Karpas-422 (cell line): ENCODE measurements at places on chromosomes 5 and 9. TPM values are rescaled to one million over a fixed set of nuclear protein-coding genes. Genes with fewer than 3 reads are reported as not detected.

Gene LHX6
- not detected in 2 replicates for total RNA-seq

DNA sequence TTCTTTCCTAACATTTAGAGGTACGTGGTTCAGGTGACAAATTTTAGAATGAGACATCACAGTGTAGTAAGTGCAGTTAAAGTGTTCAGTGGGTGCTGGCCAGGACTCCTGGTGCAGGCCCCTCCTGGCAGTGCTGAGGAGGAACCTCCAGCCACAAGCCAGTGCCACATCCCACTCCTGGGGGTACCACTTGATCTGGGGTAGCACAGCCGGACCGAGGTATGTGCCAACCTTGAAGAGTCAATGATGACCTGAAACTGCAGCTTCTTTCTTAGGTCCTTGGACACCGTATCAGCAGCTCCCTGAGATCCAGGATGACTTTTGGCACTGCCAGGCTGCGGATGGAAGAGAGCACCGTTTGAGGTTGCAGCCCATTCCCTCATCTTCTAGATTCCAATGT, 310.4 kb upstream of the IRX4 start:
- H3K4me1 ChIP-seq: no peaks in the 10 kb centered on the region
- no peak overlapping the region for H3K4me3 ChIP-seq
- DNase-seq: no peak
- H3K27me3 ChIP-seq: no peaks in the 10 kb centered on the region
- no peak overlapping the region for H3K27ac ChIP-seq
- H3K36me3 ChIP-seq: no peaks in the 10 kb centered on the region

- DNase-seq: no peak
- H3K4me3 ChIP-seq: no peak overlapping the region
- H3K27ac ChIP-seq: no peak overlapping the region
- no peaks in the 10 kb centered on the region for H3K4me1 ChIP-seq
- H3K36me3 ChIP-seq: no peaks in the 10 kb centered on the region
Measured at GRCh38 chr5:133314086-133314485, 262.3 kb downstream of the HSPA4 start.

- H3K4me3 ChIP-seq: no peak overlapping the region
- H3K27ac ChIP-seq: no peak overlapping the region
- no peak for DNase-seq
- no peaks in the 10 kb centered on the region for H3K27me3 ChIP-seq
- H3K4me1 ChIP-seq: no peaks in the 10 kb centered on the region
Measured at GRCh38 chr5:35668794-35669193, 51.1 kb downstream of the SPEF2 start.

DNA sequence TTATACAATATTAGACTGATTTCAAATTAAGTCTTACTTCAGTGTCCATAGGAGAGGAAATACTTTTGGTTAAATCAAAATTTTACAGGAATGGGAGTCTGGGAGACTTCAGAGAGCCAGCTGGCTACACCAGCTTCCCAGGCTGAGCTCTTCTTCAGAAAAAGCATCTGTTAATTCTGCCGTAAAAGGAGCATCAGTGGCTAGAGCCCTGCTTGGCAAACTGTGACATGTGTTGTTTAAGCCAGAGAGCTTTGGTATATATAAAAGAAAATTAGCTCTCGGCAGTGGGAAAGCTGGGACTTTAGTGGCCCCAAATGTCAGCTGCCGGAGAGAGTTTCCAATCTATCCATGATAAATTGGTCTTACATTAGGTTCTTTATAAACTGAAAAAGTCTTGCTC, 378.8 kb upstream of the TUSC1 start:
- H3K36me3 ChIP-seq: no peaks in the 10 kb centered on the region
- H3K27ac ChIP-seq: no peak overlapping the region
- DNase-seq: no peak
- peaks cover 12% of the 10 kb centered on the region for H3K4me1 ChIP-seq
- H3K27me3 ChIP-seq: peaks cover 2% of the 10 kb centered on the region; the same call in 1 of the 2 replicates
- H3K4me3 ChIP-seq: no peak overlapping the region

- H3K4me1 ChIP-seq: peaks cover 5% of the 10 kb centered on the region
- H3K36me3 ChIP-seq: no peaks in the 10 kb centered on the region
- no peak overlapping the region for H3K27ac ChIP-seq
- H3K27me3 ChIP-seq: no peaks in the 10 kb centered on the region
- no peak for DNase-seq
- H3K4me3 ChIP-seq: no peak overlapping the region
Measured at GRCh38 chr9:125696106-125696647, 10.8 kb downstream of the MAPKAP1 start.
